ENCODE measurements at places on chromosomes 6 and 20.

DNA sequence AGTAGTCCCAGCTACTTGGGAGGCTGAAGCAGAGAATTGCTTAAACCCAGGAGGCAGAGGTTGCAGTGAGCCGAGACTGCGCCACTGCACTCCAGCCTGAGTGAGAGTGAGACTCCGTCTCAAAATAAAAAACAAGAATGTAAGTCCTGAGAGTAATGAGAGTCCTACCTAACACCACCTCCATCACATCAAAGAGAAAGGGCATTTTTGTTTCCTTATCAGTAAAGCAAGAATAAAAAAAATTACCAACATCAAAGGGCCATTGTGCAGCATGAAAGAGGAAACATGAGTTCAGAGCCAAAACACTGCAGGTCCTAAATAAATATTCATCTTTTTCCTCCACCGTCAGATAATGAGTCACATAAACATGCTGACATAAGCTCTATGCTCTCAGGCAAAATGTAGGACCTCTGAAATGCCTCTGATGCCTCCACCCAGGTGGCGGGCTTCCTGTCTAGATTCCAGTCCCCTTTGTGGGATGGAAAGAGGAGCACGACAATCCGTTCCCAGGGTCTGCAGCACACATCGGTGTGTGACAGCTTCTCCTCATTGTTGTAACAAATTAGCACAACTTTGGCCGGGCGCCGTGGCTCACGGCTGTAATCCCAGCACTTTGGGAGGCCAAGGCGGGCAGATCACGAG is 7.2 kb downstream of the ATP9A start:
- no peak for DNase-seq

GRCh38 chr6:104253236-104253635 is 606.5 kb downstream of the HACE1 start:
- no peak for DNase-seq

DNA sequence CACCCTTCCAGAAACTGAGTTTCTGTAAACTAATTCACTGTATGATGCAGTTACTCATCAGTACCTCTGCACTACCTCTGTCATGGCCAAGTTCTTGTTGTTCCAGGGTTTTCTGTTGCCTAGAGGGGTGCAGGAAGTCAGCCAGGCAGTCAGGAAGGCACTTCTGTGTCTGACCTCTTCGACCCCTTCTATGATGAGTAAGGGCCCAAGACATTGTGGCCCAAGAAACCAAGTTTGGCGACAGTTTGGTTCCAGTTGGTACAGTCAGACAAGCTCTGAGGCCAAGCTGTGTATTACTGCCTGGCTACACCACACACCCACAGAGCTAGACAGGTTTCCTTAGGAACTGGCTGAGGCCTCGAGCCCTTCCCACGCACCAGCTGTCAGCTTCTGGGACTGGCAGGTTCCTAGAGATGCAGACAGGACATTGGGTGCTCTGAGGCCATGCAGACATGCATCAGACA is 41.2 kb downstream of the TRAF3IP2 start:
- DNase-seq, result no peak

DNA sequence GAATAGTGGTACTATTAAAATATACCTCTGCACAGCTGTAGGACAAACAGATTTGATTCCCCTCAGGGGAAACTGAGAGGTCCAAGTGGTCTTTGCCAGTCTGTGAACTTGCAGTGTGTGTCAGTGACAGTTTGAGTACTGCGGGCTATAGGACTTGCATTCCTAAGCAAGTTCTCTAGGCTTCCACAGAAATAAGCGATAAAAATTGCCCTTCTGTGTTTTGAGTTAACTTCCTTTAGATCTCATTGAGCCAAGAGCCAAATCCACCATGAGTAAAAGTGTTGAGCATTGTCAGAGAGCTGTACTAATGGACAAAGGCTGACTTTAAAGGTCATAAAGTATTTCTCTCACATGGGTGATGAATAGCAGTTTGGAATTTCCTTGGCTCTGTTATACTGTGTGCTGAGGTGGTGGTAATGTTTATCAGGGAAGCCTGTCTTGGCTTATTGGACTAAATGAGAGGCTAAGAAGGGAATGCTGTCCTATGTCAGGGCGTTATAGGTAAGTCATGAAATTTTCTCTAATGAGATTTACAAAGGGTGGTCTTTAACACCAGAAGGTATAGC is 122.6 kb upstream of the MAP3K7 start:
- DNase-seq, result no peak

- DNase-seq, result no peak
These were observed 39.1 kb upstream of the ANKRD60 start for GRCh38 chr20:58267389-58268215.

GRCh38 chr6:152004036-152004566 is 196.6 kb downstream of the ESR1 start:
- DNase-seq, result no peak

- no peak for DNase-seq
These were observed 59.3 kb downstream of the GRM4 start for GRCh38 chr6:34086558-34086957.

DNA sequence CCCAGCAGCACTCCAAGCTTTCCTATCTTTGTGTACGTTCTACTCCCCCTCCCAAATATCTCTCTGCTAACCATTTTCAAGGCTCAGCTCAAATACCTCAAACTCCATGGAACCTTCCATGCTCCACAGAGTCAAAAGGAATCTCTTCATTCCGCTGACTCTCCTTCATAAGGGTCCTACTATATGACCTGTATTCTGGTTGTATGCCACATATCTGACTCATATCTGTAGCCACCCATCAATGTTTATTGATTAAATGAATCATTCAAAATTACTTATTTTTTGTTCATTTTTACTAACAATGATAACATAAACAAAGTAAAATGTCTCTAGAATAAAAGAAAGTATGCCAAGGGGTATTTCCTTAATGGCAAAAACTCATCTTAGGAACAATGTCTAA is 123.2 kb downstream of the ARHGAP18 start:
- no peak for DNase-seq

DNA sequence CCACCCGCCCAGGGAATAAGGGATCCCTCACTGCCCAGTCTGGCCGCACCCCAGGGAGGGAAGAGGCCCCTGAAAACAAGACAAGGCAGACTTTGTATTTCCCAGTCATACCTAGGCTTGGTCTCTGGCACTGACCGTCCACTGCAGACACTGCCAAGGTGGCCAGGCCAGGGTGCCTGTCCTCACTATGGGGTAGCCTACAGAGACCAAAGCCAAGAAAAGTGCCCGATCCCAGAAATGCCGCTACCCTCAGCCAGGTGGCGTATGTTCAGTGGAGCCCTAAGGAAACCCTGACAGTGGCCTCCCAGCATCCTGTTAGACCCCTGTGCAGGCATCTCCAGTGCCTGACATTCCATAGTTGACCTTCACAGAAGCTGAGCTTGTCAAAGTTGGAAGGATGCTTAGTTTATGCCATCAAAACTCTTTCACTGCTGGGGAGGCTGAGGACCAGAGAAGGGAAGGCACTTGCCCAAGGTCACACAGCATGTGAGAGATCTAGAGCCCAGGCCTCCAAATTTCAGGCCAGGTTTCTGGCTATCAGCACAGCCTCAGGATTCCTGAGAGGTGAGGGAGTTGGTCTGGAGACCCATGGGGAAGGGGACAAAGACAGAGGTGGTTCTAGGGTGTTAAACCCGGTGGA is 2.5 kb downstream of the SCRT2 start:
- peak; percentile 18 for DNase-seq

GRCh38 chr6:109187399-109188114 is 92.2 kb downstream of the CEP57L1 start:
- DNase-seq, result peak; percentile 54

- DNase-seq, result peak; percentile 39
These were observed 27.8 kb upstream of the CENPW start for GRCh38 chr6:126312013-126312665.

GRCh38 chr6:165098165-165098564 is 211.2 kb downstream of the C6orf118 start:
- no peak for DNase-seq

GRCh38 chr6:1200409-1201101 is 111.3 kb upstream of the FOXQ1 start:
- DNase-seq, result no peak

GRCh38 chr6:117481926-117482239 is 591 bp upstream of the DCBLD1 start:
- no peak for DNase-seq

DNA sequence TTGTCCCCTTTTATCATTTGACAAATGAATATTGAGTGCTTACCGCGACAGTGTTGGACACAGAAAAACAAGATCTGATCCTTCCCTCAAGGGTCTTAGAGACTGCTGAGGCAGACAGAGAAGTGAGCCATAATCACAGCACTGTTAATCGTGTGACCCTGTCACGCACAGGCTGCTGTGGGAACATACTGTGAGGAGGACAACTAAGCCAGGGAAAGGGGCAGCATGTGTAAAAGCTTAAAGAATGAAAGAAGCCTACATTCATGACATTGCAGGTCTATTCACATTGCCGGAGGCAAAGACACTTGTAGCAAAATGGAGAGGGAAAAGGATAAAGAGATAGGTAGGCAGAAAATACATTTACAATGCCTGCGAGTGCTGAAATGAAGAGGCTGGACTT is 32.7 kb downstream of the TRDN start:
- DNase-seq, result no peak

- DNase-seq, result no peak
These were observed 129.7 kb downstream of the FAXC start for GRCh38 chr6:99219788-99220187.

DNA sequence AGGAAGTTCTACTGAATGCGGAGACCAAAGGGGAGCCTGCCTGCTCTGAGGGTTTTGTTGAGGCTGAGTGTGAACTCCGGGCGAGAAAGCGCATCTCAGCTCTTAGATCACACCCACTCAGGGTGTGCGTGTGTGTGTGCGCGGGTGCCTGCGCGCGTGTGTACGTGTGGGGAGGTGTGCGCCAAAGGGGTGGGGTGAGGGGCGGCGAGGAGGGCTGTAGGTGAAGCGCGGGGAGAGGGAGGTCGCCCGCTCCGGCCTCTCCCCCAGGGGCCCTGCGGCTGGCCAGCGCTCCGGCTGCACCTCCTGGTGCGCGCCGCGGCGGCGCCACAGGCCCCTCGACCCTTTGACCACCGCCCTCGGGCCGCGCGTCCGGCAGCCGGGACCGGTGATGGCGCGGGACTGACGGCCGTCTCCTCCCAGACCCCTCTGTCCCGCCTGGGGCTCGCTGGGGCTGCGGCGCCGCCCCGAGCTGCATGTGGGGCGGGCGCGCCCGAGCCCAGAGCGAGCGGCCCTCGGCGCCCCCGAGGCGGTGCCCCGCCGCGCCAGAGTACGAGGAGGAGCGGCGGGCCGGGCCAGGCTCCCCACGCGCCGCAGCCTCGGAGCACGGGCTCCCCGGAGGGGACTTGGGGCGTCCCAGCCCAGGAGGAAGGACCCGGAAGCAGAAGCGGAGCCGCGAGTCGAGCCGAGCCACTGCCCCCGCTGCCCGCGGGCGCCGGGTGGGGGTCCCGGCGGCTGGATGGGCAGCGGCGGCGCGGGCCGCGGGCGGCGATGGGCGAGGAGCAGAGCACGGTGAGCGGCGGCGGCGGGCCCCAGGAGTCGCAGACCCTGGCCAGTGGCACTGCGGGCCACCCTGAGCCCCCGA is at the start of gene RNF217:
TSS of gene RNF217 (plus strand) at position 661 of the 862 bp plus-strand sequence. CDS start at position 769, 108 bp downstream.
- DNase-seq, result peak; percentile 56

- no peak for DNase-seq
These were observed 83.6 kb upstream of the EYS start for GRCh38 chr6:65790666-65791065.

- DNase-seq, result no peak
These were observed 155.0 kb downstream of the GRM1 start for GRCh38 chr6:146183831-146184230.

- DNase-seq, result no peak
These were observed 19.4 kb downstream of the TMEM200A start for GRCh38 chr6:130385064-130385695.

- no peak for DNase-seq
These were observed 85.2 kb downstream of the DLL1 start for GRCh38 chr6:170205534-170206316.

- DNase-seq, result no peak
These were observed 53.9 kb downstream of the PREX1 start for GRCh38 chr20:48773837-48774418.

DNA sequence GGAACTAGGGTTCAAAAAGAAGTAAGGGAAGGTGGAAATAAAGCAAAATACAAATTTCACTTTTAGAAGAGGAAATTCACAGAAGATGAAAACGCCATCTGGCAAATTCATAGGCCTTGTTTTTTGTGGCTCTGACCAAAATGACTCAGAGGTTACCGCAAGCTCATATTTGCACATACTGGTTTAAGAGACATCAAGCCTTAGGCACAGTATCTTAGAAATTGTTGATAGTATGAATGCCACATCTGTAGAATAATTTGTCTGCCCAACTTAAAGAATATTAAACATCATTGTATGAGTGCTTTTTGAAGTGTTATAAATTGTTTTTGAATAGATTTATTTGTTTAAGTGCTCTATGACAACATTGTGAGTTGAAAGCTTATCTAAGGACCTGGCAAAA is 10.6 kb downstream of the TAAR1 start:
- DNase-seq, result no peak

GRCh38 chr20:47887064-47887463 is 101.8 kb upstream of the SULF2 start:
- DNase-seq, result no peak

DNA sequence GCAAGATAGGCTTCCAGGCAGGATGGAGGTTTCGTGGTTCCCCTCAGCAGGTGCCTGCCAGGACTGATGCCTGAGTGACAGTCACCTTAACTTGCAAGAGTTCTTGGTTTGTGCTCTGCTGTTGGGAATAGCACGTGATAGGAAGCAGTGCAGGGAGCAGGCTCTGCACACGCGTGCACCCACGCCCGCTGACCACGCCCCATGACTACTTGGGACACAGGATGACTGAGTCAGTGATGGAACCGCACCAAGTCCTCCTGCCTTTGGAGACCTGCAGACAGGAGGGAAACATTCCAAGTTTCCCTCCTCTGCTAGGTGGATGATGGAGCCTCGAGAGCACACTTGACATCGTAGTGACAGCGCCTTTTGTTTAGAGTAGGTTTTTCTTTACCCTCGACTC is 164.2 kb downstream of the DTNBP1 start:
- peak; percentile 73 for DNase-seq

GRCh38 chr20:8401556-8401955 is 269.5 kb downstream of the PLCB1 start:
- no peak for DNase-seq

DNA sequence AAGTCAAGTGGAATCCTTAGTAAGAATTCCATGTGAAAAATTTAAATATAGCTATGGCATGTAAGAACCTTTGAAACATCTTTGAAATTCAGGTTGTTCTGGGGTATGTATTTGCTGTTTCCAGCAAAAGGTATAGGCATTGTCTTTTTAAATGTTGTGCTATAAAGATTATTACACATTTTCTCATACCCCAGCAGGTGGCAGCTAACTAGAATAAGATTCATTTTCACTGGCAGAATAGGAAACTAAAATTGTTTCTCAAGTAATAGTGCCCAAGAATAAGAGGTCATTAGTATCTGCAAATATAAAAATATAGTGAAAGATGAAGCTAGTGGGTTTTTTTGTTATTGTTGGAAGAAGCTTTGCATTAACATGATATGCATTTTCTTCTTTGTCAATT is 1.8 kb downstream of the GRIK2 start:
- DNase-seq, result no peak
